ENCODE measurements at places on chromosomes 1 and 21.

- peaks cover 8% of the 10 kb centered on the region for H3K4me1 ChIP-seq
- H3K36me3 ChIP-seq: no peaks in the 10 kb centered on the region
- no peak for DNase-seq
- H3K27ac ChIP-seq: no peak overlapping the region
- H3K4me3 ChIP-seq: no peak overlapping the region
Measured at GRCh38 chr1:2443277-2444137, 31.1 kb upstream of the PEX10 start.

- peak; percentile 47 for DNase-seq
- H3K27me3 ChIP-seq: no peaks in the 10 kb centered on the region
- no peak overlapping the region for H3K4me3 ChIP-seq
- H3K36me3 ChIP-seq: no peaks in the 10 kb centered on the region
Measured at GRCh38 chr1:53754484-53755312, 15.7 kb upstream of the GLIS1 start.

DNA sequence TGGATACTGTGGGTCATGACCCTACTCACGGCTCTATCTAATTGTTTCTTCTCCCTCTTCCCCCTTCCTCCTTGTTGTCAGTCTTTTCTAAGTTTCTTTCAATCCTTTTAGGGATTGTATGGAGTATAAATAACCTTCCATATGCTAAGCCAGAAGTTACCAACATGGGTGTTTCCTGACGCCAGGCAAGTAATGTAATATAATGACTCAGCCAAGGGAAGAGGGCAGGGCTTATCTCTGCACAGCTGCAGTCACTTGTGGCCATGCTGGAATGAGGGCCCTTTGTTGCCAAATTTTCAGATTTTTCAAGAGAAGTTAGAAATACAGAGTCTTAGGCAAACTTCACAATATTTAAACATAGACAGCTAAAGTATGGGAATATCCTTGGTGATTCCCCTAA, 194.6 kb downstream of the ST6GALNAC3 start:
- DNase-seq: peak; percentile 46
- no peak overlapping the region for H3K27ac ChIP-seq
- H3K4me3 ChIP-seq: no peak overlapping the region
- no peaks in the 10 kb centered on the region for H3K36me3 ChIP-seq
- H3K4me1 ChIP-seq: peaks cover 35% of the 10 kb centered on the region
- no peaks in the 10 kb centered on the region for H3K27me3 ChIP-seq

DNA sequence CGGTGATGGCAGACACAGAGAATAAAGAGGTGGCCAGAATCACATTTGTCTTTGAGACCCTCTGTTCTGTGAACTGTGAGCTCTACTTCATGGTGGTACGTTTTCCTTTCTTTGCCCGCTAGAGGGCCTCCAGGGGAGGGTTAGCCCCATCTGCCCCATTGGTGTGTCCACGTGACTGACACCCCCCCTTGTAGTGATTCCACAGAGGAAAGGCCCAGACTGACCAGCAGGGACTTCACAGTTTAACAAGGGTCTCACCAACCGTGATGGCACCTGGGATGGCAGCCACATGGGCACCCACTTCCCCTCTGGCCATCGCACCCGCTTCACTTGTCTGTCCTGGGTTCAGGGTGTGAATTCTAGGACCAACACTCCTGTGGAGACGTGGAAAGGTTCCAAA, 22.3 kb upstream of the SARS1 start:
- no peaks in the 10 kb centered on the region for H3K4me1 ChIP-seq
- peaks cover 7% of the 10 kb centered on the region for H3K36me3 ChIP-seq
- no peak overlapping the region for H3K27ac ChIP-seq
- DNase-seq: no peak
- no peaks in the 10 kb centered on the region for H3K27me3 ChIP-seq
- H3K4me3 ChIP-seq: no peak overlapping the region

GRCh38 chr1:155300553-155301329, 497 bp downstream of the PKLR start:
- no peaks in the 10 kb centered on the region for H3K36me3 ChIP-seq
- H3K27me3 ChIP-seq: peaks cover 5% of the 10 kb centered on the region
- no peaks in the 10 kb centered on the region for H3K4me1 ChIP-seq
- no peak for DNase-seq
- H3K4me3 ChIP-seq: no peak overlapping the region

DNA sequence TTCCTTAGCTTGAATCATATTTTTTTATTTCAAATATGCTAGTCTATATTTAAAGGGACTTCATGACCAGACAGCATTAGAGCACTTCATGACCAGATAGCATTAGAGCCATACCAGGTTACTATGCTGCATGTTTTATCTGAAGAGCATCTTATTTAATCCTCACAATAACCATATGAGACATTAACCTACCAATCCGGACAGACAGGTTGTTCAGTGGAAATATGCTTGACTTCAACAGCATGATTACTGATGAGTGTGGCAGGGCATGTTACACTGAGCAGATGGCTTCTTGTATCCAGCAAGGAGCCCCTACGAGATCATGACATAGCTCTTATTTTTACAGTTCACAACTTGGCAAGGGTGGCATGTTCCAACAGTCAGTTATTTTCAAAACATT, 85.0 kb upstream of the KCTD3 start:
- no peak for DNase-seq
- no peak overlapping the region for H3K4me3 ChIP-seq
- no peak overlapping the region for H3K27ac ChIP-seq
- H3K36me3 ChIP-seq: no peaks in the 10 kb centered on the region

- no peak for DNase-seq
- H3K4me1 ChIP-seq: no peaks in the 10 kb centered on the region
- no peak overlapping the region for H3K27ac ChIP-seq
- H3K36me3 ChIP-seq: no peaks in the 10 kb centered on the region
Measured at GRCh38 chr1:29416267-29417146, 180.2 kb downstream of the PTPRU start.

DNA sequence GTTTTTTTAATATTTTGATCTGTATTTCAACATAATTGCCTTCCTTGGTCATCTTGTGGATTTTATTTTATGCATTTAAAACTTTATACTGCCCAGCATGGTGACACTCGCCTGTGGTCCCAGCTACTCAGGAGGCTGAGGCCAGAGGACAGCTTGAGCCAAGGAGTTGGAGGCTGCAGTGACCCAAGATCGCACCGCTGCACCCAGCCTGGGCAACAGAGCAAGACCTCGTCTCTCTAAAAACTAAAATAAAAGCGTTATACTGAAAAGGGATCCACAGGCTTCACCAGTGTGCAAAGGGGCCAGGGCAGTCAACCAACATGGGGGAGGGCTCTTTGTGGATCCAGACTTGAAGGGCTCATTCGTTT, 1.4 kb downstream of the NID1 start:
- no peak overlapping the region for H3K27ac ChIP-seq
- H3K4me1 ChIP-seq: peaks cover 25% of the 10 kb centered on the region
- H3K36me3 ChIP-seq: no peaks in the 10 kb centered on the region
- no peak overlapping the region for H3K4me3 ChIP-seq

DNA sequence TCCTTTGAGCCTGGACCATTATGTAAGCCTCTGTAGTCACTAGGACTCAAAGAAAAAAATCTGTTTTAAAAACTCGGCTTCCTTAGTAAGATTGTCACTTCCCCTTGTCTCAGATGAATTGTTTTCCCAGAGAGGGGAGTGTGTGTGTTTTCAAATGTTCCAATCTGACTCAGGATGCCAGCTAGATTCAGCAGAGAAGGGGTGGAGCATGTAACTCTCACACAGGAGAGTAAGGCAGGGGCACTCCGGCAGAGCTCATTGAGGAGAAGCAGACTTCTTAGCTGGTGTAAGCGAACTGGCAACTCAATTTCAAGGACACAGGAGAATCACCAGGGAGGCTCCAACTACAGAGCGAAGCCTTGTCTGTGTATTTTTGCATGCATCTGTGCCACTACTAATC, 623.2 kb downstream of the LMO4 start:
- H3K27ac ChIP-seq: no peak overlapping the region
- H3K27me3 ChIP-seq: no peaks in the 10 kb centered on the region
- H3K4me1 ChIP-seq: no peaks in the 10 kb centered on the region
- no peaks in the 10 kb centered on the region for H3K36me3 ChIP-seq

DNA sequence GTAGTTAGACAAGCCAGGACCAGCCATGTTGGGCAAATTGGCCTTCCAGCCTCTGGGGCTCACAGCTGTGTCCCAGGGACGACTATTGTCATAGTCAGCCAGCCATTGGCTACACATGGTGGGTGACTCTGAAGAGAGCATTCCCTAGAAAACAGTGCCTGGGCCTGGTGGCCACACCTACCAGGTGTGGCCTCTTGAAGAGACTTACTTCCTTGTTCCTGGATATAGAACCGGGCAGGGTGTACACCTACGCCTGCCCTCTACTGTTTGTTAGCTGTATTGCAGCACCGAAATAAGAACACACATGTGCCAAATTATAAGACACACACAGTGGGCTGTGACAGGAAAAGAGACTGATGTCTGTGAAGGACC, 134.6 kb upstream of the ARHGEF16 start:
- H3K36me3 ChIP-seq: no peaks in the 10 kb centered on the region
- H3K4me1 ChIP-seq: no peaks in the 10 kb centered on the region
- H3K27ac ChIP-seq: no peak overlapping the region
- H3K4me3 ChIP-seq: no peak overlapping the region
- H3K27me3 ChIP-seq: no peaks in the 10 kb centered on the region

GRCh38 chr1:176338877-176339276, 124.1 kb upstream of the PAPPA2 start:
- no peaks in the 10 kb centered on the region for H3K36me3 ChIP-seq
- H3K4me1 ChIP-seq: no peaks in the 10 kb centered on the region
- no peak for DNase-seq
- no peaks in the 10 kb centered on the region for H3K27me3 ChIP-seq

DNA sequence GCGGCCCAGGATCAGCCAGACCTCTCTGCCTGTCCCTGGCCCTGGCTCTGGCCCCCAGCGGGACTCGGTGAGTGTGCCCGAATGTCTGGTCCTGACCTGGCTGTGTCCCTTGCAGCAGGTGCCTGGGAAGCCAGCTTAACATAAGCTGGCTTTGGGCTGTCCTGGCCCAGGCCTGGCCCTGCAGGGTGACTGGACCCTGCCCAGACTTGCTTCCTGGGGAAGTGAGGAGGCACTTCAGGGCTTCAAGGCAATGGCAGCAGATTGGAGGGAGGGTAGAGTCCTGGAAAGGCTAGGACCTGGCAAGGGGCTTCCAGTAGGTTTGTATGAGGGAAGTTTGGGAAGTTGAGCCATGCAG, 16.4 kb downstream of the RPS6KA1 start:
- H3K4me3 ChIP-seq: peak overlapping the region; percentile 90
- DNase-seq: no peak
- peak overlapping the region; percentile 73 for H3K27ac ChIP-seq
- H3K4me1 ChIP-seq: peaks cover 72% of the 10 kb centered on the region

DNA sequence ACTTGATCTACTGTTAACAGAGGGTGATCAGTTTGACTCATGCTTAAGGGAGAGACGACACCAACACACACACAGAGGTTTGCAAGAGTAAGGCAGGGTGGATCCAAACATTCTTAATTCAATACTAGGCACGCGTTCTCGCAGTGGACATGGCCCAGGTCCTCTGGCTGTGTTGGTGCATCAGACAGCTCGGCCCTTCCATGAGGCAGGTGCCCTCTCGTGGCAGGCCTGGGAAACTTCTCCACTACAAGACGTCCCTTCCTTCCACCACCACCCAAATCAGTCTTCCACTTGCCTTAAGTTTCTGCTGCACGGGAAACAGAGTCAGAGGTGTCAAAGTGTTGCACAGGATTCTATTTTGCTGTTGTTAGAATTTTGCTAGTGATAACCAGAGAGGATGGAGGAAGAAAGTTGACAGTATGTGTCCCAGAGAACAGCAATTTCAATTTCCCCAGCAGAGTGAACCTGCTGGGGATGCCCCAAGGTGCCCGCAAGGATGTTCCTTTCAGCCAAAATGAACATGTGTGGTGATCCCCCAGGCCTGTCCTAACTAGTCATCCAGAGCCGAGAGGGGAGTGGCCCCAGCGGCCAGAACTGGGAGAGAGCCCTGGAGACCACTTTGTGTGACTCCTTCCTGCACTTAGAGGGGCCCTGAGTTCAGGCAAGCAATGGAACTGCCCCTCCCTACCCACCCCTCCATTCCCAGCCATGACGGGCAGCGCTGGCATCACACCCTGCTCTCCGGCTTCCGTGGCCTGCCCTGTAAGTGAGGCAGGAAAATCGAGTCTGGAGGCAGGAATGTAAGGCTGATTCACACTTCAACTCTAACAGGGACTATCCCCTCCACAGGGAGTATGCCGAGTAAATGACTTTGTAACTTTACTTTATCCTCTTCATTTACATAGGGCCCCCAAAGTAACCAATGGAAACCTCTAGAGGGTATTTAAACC, 34.8 kb downstream of the MX1 start:
- H3K4me3 ChIP-seq: no peak overlapping the region
- DNase-seq: peak; percentile 63
- peaks cover 31% of the 10 kb centered on the region for H3K36me3 ChIP-seq
- no peak overlapping the region for H3K27ac ChIP-seq

DNA sequence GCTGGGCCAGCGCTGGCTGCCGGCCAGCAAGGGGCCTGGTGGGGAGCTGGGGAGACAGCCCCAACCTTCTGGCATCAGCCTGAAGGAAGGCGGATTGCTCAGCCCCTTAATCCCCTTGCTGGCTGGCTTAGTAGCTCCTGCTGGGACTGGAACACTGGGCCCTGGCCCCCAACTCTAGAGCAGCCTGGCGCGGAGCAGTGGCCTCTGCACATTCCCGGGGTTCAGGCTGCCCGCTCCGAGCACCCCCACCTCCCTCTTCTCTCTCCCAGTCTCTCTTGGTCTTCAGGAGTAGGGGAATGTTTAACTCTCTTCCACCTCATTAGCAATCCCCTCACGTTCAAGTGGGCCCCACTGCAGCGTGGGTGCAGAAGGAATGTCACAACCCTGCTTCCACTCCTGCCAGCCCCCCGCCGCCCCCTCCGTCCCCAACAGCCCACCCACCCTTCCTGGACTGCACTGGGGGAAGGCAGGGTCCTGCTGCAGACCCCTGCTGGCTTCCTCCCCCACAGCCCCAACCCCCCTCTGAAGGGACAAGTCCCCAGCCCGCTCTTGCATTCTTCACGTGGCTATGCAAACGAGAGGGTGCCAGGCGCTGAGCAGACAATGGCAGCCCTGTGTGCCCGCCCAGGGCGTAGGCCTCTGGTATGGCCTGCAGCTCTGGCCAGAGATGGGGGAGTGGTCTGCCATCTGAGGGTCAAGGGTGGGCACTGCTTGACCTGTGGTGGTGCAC, 980 bp upstream of the CLDN19 start:
- peaks cover 2% of the 10 kb centered on the region for H3K36me3 ChIP-seq
- H3K4me1 ChIP-seq: no peaks in the 10 kb centered on the region
- no peak for DNase-seq
- no peak overlapping the region for H3K27ac ChIP-seq
- no peaks in the 10 kb centered on the region for H3K27me3 ChIP-seq

GRCh38 chr1:203150511-203151297, 23.2 kb downstream of the ADORA1 start:
- H3K27me3 ChIP-seq: no peaks in the 10 kb centered on the region
- H3K27ac ChIP-seq: no peak overlapping the region
- H3K36me3 ChIP-seq: no peaks in the 10 kb centered on the region
- H3K4me1 ChIP-seq: no peaks in the 10 kb centered on the region
- no peak for DNase-seq
- no peak overlapping the region for H3K4me3 ChIP-seq

GRCh38 chr1:218926631-218927030, 247.0 kb upstream of the LYPLAL1 start:
- H3K27me3 ChIP-seq: no peaks in the 10 kb centered on the region
- H3K4me1 ChIP-seq: no peaks in the 10 kb centered on the region
- no peak overlapping the region for H3K4me3 ChIP-seq
- no peak overlapping the region for H3K27ac ChIP-seq
- no peak for DNase-seq

Data from CD4-positive, CD25-positive, alpha-beta regulatory T cell (primary cell).